Activated T-cell treated with anti-CD3 and anti-CD28 coated beads for 1 hour (primary cell): ENCODE measurements at places on chromosomes 1 and 21.

GRCh38 chr1:158998781-158999161 lies 10.9 kb upstream of the IFI16 start:
- no peak for DNase-seq

DNA sequence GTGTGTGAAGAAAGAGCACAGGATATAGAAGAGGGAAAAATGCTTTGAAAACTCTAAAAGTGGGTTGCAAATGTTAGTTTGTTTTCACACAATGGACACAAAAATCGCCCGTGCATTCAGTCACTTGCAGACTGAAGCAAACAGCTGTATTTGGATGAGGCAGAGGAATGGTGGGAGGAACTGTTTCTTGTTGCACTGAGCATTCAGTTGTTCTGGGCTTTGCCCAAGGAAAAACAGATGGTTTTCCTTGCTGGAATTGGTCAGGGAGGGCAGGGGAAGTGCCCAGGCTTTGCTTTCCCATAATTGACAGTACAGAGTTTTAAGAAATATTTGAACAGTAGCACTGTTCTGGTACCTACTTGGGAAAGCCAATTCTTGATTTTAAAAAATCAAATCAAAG lies 19.5 kb upstream of the WARS2 start:
- no peak for DNase-seq

GRCh38 chr1:12161324-12161661 lies 5.5 kb upstream of the TNFRSF1B start:
- DNase-seq = no peak

- DNase-seq = no peak
Measured at GRCh38 chr1:32159189-32159588, 20.3 kb upstream of the TXLNA start.

- DNase-seq = no peak
Measured at GRCh38 chr1:201683397-201683796, 144.5 kb downstream of the NAV1 start.

DNA sequence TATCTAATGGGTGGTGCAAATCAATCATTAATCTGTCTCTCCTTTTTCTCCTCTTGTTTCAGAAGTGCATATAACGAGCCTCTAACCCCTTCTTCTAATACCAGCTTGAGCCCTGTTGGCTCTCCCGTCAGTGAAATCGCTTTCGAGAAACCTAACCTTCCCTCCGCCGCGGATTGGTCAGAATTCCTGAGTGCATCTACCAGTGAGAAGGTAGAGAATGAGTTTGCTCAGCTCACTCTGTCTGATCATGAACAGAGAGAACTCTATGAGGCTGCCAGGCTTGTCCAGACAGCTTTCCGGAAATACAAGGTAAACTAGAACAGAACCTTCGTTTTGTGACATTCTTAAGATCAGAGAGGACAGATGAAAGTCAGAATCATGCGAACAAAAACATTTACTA lies 25.3 kb upstream of the VAMP3 start:
- DNase-seq = no peak

- no peak for DNase-seq
Measured at GRCh38 chr1:147673816-147674215, 3.5 kb upstream of the ACP6 start.

DNA sequence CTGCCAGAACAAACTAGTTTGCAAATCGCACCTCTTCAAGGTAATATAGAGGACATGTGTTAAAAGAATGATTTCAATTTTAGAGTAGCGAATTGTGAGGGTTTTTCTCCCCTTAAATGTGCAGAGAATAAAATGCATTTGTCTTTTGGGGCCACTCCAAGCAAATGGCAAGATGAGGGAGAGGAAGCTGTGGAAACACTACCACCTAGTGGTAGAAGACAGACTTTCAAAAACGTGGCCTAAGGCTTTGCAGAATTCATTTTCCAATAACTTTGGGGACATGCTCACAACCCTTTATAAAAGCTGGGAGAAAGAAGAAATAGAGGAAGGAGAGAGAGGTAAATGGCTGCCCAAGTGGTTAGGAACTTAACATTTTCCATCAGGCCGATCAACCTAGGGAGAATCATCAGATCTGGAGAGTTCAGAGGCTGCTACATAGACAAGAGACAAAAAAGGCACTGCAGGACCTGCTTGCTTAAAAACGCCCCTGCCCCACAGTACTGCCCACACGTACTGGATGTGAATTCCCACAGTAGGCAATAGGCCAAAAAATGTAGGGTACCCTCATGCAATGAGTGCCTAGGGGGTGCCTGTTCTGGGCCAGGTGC lies 15.7 kb upstream of the RCAN1 start:
- DNase-seq = no peak

GRCh38 chr1:211469938-211470529 lies 21.9 kb downstream of the RD3 start:
- peak; percentile 36 for DNase-seq

GRCh38 chr1:198496216-198497143 lies 44.0 kb downstream of the ATP6V1G3 start:
- no peak for DNase-seq

- no peak for DNase-seq
Measured at GRCh38 chr1:15406614-15407559, 2.8 kb upstream of the EFHD2 start.

GRCh38 chr1:23995431-23995837 lies 15.3 kb upstream of the SRSF10 start:
- DNase-seq = no peak

DNA sequence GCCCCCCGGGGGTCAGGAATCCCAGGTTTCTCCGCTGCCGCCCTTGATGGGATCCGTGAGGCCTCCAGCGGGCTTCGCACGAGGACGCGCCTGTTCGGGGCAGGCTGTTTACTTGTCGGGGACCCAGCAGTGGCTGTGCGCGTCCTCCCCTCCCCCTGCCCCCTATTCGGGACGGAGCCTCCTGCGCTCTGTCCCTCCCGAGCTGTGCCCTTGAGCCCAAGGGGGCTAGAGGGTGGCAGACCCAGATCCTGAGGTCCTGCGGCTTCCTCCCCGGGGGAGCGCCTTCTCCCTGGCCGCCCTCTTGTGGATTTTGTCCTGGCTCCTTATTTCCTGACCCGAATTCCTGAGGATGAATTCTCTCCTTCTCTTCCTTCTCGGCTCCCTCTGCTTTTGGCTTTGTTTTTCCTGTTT lies 38.4 kb downstream of the PIK3CD start:
- no peak for DNase-seq

GRCh38 chr1:159229896-159230295 lies 25.2 kb downstream of the ACKR1 start:
- no peak for DNase-seq

- no peak for DNase-seq
Measured at GRCh38 chr1:40978886-40979240, 633 bp upstream of the CTPS1 start.

- no peak for DNase-seq
Measured at GRCh38 chr1:117032681-117033539, 27.2 kb upstream of the TTF2 start.

- DNase-seq = no peak
Measured at GRCh38 chr1:205667909-205668643, 12.2 kb downstream of the SLC45A3 start.

DNA sequence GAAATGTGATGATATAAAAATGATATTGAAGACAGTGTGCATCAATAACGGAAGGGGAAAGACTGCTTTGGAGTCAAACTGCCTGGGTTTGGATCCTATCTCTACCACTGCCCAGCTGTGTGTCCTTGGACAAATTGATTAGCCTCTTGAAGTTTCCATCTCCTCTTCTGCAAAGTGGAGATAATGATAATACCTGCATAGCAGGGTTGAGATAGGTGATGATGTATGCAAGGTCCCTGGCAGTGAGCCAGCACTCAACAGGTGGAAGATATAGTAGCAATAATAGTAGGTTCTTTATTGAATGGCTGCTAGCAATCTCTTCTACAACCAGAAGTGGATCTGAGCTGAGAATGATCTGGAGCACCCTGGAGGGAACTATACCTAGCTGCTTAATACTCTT lies 166.7 kb downstream of the MIS18A start:
- DNase-seq = no peak

GRCh38 chr1:172658871-172659453 lies at the start of gene FASLG:
TSS of gene FASLG (plus strand) at chr1:172659103. CDS start at chr1:172659202, 99 bp downstream.
- DNase-seq = peak; percentile 24

- DNase-seq = no peak
Measured at GRCh38 chr1:174262349-174263241, 103.3 kb downstream of the RABGAP1L start.

DNA sequence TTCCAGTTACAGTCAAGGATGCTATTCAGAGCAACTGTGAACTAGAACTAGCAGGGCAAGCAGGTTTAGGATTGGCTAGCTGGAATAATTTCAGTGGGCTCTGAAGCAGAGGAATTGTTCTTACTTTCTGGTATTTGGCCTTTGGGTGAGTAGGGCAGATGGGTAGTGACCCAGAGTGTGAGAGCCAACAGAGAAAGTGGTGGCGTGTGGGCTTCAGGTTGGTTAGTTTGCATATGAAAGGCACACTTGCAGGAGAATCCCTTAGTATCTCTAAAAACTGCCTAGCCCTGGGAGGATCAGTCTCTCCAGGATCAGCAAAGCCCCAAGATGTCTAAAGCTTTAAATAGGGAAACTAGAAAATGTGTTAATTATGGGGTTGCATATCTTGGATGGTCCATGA lies 67.6 kb upstream of the LRRC8B start:
- no peak for DNase-seq

GRCh38 chr1:74057719-74058118 lies 140.3 kb downstream of the LRRIQ3 start:
- DNase-seq = no peak

- no peak for DNase-seq
Measured at GRCh38 chr1:27366411-27367159, at the start of gene MAP3K6. TSS of gene MAP3K6 (minus strand) at chr1:27366961. CDS start at chr1:27366597, 364 bp downstream.

DNA sequence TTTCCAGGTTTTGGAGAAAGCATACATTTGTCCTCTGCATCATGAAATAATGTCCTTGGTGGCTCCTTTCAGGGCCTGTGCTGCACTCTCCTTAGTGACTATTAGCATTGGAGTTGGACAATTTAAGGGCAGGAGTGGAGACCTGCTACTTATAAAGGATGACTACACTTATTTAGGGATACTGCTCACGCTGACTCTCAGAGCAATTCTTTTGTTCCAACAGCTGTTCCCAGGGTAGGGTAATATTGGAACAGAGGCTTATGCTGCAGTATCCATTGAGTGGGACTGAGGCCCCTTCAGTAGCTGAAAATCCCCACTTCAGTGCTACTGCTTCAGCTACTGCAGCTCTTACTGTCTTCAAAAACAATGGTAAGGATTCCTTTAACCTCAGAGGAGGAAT lies 84.6 kb downstream of the GPR88 start:
- DNase-seq = no peak

DNA sequence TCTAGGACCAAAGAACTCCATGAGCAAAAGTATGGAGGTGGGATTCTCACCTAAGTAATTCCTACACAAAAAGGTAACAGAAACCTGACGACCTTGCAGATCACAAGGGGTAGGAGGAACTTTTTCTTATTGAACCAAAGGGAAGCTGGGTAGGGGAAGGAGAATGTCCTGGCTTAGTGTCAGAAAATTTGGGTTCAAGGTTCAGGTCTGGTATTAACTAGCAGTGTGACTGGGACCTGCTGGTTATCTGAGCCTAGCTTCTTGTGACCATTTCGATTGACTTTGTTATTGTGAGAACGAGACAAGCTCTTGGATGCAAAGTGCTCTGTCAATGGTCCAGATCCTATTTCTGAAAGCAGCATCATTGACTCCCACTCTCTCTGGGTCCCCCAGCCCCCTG lies 5.0 kb upstream of the SNX27 start:
- DNase-seq = no peak

GRCh38 chr1:32612189-32612881 lies 38.0 kb downstream of the ZBTB8OS start:
- peak; percentile 11 for DNase-seq

DNA sequence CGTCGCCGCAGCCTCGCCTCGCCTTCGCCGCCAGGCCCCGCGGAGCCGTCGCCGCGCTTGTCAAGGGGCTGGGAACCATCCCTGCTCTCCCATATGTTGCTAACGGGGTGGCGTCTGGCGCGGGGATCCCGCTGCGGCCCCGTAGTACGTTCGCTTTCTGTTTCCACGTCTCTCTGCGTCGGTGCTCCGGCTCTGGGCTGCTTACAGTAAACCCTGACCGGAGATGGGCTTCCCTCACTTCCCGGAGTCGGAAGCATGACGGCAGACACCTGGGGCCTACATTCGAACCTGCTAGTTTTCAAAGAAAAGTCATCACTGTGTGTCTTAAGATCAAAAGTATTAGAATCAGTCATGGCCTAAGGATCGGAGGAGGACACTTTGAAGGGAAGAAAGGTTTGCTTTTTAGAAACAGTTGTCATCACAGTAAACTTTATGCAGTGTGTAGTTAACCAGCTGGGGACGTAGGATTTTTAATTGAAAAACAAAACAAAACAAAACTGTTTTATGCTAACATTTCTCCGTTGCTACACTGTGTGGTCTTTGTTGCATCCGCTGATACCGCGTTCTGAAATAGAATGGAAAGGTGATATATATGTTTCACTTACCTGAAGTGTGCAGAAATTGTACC lies 69.0 kb downstream of the SLC35A3 start:
- DNase-seq = peak; percentile 55

DNA sequence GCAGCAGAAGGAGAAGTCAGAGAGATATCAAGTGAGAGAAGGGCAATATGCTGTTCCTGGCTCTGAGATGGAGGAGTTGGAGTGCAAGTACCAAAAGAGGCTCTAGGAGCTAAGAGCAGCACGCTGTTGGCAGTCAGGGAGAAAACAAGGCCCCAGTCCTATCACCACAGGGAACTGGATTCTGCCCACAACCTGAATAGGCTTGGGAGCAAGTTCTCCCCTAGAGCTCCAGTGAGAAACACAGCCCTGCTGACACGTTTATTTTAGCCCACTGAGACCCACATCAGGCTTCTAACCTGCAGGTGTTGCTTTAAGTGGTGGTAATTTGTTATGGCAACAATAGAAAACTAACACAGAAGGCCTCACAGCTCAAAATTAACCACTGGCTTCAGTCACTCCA lies 31.8 kb upstream of the ZNF644 start:
- no peak for DNase-seq

- no peak for DNase-seq
Measured at GRCh38 chr1:213296558-213296957, 245.5 kb downstream of the RPS6KC1 start.

- no peak for DNase-seq
Measured at GRCh38 chr1:111436726-111437125, 9.2 kb upstream of the OVGP1 start.

DNA sequence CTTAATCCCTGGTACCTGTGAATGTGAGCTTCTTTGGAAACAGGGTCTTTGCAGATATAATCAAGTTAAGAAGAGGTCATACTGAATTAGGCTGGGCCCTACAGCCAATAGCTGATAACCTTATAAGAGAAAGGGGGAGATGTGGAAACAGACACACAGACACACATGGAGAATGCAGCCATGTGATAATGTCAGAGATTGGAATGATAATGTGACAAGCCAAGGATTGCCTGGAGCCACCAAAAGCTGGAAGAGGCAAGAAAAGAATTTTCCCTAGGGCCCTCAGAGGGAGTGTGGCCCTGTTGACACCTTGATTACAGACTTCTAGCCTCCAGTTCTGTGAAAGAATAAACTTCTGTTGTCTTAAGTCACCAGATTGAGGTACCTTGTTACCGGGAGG lies 114.5 kb upstream of the SOD1 start:
- no peak for DNase-seq

- no peak for DNase-seq
Measured at GRCh38 chr1:115748401-115749150, 19.9 kb downstream of the CASQ2 start.

GRCh38 chr1:111507411-111508201 lies 4.2 kb upstream of the ADORA3 start:
- DNase-seq = peak; percentile 30
